ENCODE measurements at places on chromosomes 1 and 21.

GRCh38 chr1:86231076-86231475 lies 74.5 kb upstream of the COL24A1 start:
- no peak for DNase-seq

DNA sequence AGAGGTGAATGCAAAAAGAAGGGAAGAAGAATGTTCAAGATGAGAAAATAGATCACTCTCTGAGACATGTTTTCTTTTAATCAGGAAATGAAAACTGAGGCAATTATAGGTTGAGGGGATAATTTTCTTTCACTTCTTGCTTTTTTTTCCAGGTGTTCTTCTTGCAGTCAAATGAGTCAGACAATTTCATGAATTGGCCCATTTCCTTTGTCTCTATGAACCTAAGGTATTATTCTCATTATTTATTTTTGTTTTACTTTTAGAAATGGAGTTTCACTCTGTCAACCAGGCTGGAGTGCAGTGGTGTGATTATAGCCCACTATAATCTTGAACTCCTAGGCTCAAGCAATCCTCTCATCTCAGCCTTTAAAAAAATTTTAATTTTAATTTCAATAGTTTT lies 3.5 kb upstream of the VASH2 start:
- DNase-seq, result no peak

- no peak for DNase-seq
Measured at GRCh38 chr1:182845379-182845778, 6.2 kb downstream of the DHX9 start.

DNA sequence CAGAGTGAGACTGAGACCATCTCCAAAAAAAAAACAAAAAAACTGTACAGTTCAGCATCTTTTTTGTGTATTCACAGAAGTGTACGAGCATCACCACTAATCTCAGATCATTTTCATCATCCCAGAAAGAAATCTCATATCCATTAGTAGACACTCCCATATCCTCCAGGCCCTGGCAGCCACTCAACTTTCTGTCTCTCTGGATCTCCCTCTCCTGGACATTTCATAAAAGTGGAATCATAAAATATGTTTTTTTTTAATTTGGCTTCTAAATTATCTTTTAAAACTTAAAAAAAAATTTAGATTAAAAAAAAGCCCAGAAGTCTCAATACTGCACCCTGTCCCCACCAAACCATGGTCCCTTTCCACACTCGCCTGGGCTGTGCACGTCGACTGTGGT lies 22.1 kb downstream of the RIPPLY3 start:
- DNase-seq, result no peak

GRCh38 chr1:116991171-116991845 lies 10.3 kb upstream of the CD101 start:
- no peak for DNase-seq
